ENCODE measurements at places on chromosomes 1 and 21.

DNA sequence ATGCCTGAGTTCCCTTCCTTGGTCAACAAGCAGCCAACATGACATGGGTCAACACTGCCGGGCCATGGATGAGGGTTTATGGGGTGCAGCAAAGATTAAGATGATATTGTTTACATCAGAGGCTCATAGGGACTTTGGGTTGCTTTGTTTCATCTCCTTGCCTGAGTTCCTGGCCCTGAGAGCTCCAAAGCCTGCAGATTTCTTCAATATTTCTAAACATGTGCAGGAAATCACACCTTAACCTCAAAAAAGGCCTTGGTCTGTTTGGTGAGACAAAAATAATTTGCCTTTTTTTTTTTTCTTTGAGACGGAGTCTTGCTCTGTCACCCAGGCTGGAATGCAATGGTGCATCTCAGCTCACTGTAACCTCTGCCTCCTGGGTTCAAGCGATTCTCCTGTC, 876 bp downstream of the SLAMF8 start:
- DNase-seq, result no peak

- no peak for DNase-seq
Observed at GRCh38 chr21:42461185-42461520, 34.9 kb downstream of the RSPH1 start.

DNA sequence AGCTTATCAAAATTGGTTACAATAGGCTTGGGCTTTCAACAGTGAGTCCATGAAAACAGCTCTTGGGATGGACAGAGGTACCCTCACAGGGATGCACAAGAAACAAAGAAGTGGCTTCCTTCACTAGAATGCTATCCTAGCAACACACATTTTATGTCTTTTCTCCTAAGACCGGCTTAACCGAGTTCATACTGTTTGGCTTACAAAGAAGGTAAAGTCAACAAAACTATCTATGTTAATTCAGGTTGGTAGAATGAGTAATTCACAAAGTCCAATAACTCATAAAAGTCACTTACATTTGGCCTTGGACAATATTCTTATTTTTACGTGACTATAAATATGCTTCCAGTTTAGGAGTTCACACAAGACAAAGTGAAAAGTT, 9.0 kb downstream of the ERG start:
- no peak for DNase-seq

GRCh38 chr1:170445096-170445495, 86.9 kb upstream of the GORAB start:
- no peak for DNase-seq

GRCh38 chr1:203437696-203438315, 37.8 kb upstream of the PRELP start:
- DNase-seq, result no peak

- no peak for DNase-seq
Observed at GRCh38 chr1:183515002-183515689, 42.8 kb downstream of the SMG7 start.

DNA sequence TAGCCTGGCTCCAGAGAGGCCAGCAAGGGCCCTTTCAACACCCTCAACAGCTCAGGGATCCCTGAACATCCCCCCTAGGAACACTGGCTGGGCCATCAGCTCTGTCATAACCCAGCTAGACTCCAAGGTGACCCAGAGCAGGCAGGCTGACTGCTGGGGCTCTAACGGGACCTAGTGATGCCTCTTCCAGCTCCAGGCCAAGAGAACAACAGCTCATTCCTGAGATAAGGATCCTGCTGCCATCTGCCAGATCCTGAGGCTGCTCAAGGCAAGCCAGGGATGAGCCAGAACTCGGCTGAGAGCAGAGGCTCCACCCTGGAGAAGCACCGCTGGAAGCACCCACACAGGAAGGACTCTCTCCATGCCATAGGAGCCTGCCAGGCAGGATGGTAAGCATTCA, 2.0 kb downstream of the VSIG8 start:
- no peak for DNase-seq

DNA sequence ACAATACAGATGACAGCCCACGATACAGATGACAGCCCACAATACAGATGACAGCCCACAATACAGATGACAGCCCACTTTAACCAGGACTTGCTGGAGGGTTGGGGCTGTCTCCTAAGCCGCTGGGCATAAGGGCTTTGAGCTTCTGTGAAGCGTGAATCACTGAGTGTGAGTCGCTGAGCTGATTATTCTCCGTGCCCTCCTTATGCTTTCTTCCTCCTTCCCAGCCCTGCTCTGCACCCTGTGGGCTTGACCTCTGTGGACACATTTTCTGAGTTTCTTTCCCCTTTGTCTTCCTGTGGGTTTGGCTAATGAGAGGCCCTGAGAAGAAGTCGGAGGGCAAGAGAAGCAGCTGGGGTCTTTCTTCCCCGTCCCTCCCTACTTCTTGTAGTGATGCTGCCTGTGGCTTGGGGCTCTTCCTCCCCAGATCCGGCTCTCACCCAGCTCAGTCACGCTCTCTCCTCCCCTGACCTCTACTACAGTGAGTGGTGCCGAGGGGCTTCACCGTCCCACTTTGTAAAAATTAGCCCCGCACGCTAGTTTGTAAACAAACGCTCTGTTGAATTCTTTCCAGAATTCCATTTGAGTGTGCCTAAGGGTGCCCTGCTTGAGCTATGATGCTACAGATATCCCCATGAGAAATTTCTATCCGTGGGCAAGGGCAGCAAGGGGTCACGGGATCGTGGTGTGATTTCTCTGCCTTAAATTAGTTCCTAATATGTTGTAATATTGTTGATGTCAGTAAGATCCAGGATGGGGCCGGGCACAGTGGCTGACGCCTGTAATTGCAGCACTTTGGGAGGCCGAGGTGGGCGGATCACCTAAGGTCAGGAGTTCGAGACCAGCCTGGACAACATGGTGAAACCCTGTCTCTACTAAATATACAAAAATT, 46.4 kb upstream of the SOD1 start:
- DNase-seq, result no peak

DNA sequence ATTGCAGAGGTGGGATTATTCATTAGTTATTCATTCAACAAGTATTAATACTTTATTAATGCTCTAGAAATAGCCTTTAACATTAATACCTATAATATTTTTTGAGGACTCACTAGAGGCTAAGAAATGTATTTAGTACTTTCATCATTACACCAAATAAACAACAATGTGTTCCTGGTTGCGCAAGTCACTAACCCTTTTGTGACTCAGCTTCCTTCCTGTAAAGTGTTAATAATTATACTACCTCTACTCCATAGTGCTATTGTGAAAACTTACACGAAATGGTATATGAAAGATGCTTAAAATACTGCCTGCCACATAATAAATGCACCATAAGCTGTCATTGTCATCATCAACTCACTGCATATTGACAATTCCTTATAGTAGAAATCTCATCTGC, 431.0 kb downstream of the DPYD start:
- no peak for DNase-seq

- no peak for DNase-seq
Observed at GRCh38 chr1:104671684-104672353, 922.1 kb downstream of the AMY1C start.
